ENCODE measurements at places on chromosomes 2 and 18.
A peak's percentile ranks its signal among the peaks of the same experiment; 100 is the strongest.

DNA sequence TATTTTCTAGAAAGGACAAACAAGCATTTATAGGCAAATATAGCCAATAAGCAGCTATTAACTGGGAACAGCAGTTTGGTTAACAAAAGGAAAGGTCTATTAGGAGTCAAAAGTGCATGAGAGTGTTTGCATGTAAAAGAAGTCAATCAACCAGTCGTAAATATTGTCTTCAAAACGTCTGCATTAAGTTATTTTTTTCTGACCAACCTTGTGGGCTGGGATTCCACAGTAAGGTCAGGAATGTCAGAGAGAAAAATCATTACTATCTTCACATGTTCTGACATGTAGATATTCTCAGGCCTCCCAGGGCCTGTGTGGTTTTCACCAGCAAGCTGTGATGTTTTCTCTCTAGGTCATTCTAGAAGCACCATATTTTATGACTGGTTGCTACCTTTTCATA, 922.5 kb downstream of the SUCLG1 start:
- DNase-seq, result no peak

DNA sequence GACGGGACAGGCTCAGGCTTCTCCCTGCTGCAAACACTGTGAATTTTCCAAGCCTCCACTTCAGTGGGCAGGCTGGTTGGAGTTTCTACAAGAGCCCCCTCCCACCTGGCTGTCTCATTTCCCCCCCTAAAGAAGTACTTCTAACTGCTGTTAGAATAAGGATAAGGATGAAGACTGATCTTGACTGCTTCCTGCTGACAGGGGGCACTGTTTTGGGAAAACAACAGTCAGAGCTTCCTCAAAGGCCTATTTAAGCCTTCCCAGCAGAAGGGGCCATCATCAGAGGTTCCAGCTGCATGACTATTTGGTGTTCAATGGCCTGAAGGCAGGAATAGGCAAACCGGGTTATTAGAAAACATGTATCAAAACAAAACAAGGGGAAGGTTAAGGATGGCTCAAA, 1162.8 kb downstream of the DSC3 start:
- DNase-seq, result no peak

- peak; percentile 21 for DNase-seq
Observed at GRCh38 chr18:80202264-80202998, 44.9 kb downstream of the PARD6G start.

DNA sequence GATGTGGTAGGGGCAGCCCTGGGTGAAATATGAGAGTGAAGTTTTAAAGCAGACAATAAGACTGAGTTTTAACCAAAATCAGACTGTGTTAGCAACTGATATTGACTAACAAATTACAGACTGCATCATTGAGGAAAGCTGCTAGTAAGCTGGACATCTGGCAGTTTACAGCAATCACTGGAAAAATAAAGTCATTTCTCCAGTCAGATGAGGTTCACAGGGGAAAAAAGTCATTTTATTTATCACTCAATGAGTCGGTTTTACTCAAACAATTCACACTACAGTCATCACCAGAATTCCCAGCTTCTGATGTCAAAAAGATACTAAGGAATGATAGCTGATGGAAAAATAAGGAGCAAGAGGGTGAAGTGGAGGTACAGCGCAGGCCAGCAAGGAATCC, 10.5 kb upstream of the TMEM177 start:
- no peak for DNase-seq

DNA sequence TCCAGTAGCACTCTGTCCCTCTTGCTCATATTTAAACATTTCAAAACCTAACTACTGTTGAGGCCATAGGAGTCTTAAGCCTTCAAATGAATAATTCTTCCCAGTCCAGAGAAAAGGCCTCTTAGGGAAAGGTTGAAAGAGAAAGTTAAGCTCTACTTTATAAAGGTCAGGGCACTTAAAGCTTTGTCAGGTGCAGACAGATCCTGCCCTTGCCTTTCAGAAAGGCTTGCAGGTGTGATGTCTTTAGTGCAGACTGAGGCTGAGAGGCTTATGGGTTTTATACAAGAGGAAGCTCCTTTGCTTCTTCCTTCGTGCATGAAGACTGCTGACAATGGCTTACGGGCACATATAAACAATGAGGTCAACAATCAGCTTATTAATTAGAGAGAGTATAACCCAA, 105.0 kb upstream of the LINC00305 start:
- DNase-seq, result no peak

GRCh38 chr2:150211164-150211631, 276.3 kb downstream of the RND3 start:
- no peak for DNase-seq

DNA sequence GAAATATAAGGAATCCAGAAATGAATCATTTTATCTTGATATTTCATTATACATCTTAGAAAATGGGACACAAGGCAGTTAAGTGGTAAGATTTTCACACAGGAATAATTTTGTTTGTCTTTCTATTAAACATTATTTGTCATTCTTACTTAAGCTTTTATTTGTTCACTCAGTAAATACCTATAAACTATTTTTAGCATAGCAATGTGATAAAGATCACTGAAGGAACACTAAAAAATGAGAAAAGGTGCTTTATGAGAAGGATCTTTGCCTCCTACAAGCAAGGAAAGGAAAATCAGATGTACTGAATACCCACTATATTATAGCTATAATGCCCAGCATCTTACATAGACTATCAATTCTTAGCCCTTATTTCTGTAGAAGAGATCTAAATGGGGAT, 176.2 kb upstream of the NYAP2 start:
- no peak for DNase-seq

DNA sequence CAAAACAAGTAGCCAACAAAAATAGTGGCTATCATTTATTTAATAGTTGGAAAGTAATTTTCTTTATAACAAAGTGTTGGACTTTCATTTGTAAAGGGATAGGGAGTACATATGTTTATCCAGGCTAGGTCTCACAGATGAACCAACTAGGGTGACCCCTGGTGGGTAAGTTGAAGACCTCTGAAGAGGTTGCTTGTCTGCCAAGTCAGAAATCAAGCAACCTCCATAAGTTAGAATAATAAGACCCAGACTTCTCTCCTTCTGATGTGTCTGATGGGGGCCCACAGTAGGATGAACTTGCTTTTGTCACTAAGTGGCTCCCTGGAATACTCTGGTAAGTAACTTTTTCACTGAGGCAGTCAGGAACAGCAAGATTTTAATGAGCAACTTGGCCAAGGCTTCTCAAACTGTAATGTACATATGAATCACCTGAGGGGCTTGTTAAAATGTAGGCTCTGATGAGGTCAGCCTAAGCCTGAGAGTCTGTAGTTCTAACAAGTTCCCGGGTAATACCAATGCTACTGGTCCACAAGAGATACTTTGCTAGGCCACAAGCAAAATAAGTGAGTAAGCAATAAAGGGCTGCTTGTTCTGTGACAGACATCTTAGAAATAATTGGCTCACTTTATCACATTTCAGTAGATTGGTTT, 319.6 kb downstream of the PIK3C3 start:
- no peak for DNase-seq

GRCh38 chr2:25377822-25378421, 36.2 kb upstream of the DNMT3A start:
- no peak for DNase-seq

DNA sequence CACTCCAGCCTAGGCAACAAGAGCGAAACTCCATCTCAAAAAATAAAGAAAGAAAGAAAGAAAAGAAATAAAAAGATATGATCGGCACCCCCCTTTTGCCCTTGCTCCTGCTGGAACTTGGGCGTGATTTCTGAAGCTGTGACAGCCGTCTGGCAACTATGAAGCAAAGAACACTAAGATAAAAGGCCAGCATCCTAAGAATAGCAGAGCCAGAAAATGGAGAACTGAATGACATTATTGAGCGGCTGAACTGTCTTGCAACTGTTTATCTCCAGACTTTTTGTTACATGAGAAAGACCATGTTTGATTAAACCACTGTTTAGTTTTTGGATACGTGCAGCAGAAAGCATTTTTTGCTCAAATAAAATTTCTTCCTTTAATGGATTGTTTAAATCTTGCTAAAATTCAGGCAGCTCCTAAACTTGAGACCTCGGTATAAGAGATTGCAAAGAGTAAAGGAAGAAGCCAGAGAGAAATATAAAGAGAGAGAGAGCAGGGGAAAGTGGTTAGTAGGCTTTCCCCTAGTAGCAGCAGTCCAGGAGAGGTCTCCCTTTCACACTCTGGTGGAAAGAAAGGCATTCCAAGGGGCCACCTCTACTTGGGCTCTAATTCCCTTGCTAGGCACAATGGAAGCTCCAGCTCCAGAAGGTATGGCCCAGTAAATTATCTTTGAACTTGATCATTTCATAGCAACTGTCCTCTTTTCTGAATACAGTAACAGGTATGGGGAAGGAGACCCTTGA, 8.2 kb upstream of the MBD2 start:
- DNase-seq, result no peak

DNA sequence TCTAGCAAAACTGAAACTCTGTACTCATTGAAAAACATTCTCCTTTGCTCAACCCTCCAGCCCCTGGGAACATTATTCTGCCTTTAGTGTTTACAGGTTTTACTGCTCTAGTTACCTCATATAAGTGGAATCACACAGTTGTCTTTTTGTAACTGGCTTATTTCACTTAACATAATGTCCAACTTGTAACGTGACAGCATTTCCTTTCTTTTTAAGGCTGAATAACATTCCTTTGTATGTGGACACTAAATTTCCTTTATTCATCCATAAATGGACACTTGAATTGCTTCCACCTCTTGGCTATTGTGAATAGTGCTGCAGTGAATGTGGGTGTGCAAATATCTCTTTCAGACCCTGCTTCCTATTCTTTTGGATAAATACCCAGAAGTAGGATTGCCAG, 144.9 kb downstream of the ACTR3 start:
- DNase-seq, result no peak

DNA sequence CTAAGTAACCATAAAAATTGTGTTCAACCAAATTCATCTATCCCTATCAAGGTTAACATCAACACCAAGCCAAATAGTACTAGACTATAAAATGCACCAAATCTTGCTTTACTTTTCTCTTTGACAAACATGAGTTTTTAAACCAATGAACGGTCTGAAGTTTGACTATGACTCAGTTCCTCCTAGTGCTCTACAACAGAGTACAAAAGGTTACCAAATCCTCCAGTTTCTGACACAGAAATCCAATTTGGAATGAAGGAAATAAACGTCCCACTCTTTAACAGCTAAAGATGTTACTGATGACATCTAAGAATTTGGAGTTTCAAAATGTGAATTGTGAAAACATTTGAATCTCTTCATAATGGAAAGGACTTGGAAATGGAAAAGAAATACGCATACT, 11.8 kb upstream of the ACVR1 start:
- DNase-seq, result no peak

- DNase-seq, result no peak
Observed at GRCh38 chr2:230674966-230675672, 37.5 kb upstream of the CAB39 start.

DNA sequence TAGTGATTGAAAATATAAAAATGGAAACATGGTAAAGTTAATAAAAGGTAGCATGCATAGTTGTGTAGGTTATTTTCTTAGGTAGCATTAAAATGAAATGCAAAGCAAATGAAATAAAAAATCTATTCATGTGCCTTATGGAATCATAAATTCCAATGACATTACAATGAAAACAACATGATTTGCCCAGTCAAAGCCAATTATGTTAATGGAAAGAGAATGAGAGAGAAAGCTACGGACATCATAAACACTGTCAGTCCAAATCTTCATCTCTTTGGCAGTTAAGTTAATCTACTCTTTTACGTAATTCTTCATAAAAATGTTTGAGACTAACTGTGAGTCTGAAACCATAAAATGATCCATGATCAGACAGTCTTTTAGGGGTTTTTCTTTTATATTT, 636.7 kb upstream of the SYT4 start:
- DNase-seq, result no peak

GRCh38 chr18:55539240-55539639, 48.8 kb downstream of the TCF4 start:
- no peak for DNase-seq

DNA sequence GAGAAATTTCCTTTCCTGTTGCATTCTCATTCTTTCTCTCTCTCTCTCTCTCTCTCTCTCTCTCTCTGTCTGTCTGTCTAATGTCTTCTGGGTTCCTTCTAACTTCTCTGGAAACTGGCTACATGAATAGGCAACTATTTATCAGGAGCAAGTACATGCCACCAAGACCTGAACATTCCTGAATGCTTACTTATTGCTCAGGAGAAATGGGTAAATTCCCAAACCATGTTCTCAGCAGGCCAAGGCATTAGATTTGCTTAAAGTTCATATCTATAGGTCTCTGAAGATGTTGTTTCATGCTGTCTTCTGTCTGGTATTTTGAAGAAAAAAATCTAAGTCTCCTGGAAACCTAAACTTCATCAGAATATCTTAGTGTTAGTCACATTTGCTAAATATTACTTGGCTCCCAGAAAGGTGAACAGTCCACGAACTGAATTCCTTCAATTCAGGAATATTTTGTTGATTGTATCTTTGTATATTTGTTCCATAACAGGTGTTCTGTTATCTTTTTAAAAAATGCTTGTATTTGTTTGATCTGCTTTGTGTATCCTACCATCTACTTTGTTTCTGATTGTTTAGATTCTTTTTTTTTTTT, 77.2 kb upstream of the FIGN start:
- no peak for DNase-seq

DNA sequence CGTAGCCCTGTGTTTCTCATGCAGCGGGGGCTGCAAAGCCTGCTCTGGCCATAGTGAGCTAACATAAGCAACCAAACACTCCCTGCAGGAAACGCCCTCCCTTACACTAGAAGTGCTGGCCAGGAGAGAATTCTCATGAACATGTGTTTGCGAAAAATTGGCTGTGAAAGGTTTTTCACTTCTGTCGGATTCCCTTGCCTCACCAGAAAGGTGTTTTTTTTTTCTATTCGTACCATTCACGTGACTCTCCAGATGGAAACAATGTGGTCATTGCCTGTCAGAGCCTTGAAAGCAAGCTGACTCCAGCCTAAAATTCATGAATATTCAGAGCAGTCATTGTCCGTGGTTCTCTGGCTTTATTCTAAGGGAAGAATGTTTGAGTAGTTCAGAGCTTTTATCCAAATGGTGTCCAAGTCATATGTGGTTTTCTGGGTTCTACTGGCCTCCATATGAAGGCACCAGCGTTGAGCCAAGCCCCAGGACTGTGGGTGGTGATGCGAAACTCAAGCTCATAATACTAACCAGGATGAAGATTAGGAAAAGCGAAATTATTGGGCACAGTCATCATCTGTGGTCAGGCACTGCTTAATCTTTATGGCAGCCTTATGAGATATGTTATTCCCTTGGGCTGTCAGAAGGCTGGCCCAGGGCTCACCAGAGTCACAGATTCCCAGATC, 236.4 kb downstream of the ALPK2 start:
- no peak for DNase-seq

- no peak for DNase-seq
Observed at GRCh38 chr2:238869-239268, 25.0 kb downstream of the SH3YL1 start.

- no peak for DNase-seq
Observed at GRCh38 chr2:7009207-7009911, 92.1 kb downstream of the RNF144A start.
